Liver (tissue), 10 donors: ENCODE measurements at places on chromosomes 16 and 17. TPM values are rescaled to one million over a fixed set of nuclear protein-coding genes. Genes with fewer than 3 reads are reported as not detected.

The EVI2A gene
- total RNA-seq: 2.1 TPM

DNA sequence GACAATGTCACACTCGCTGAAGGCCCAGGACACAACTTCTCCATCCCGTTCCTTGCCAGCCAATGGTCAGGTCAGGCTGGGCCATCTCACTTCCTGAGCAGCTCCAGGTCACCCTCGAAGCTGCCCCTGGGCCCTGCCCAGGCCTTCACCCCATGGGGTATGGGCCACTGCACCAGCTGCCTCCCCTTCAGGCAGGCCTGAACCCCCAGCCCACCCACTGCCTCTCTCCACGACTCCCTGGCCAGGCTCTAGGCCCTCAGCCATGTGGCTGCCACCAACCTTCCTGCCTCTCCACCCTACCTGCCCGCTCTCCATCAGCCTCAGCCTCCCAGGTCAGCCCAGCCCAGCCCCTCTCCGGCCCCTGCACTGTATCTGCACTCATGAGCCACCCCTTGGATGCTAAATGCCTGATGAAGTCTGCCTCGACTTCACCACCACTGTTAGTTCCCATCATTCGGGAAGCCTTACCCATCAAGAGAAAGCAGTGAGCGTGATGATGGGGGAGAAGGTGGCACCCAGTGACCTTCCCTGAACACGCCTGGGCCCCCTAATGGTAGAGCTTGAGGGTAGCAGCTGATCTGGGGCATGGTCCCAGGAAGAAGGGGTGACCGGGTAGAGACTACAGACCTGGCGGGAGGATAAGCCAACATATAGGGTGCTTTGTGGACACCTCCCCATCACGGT is 30.9 kb upstream of the C16orf95 start:
- no peak for DNase-seq

The TMEM114 gene
- total RNA-seq: not detected

The WSCD1 gene
- total RNA-seq: 3.8 TPM

The GAS2L2 gene
- total RNA-seq: not detected

GRCh38 chr17:58249270-58250133 is 11.1 kb downstream of the LPO start:
- DNase-seq: peak; percentile 78

DNA sequence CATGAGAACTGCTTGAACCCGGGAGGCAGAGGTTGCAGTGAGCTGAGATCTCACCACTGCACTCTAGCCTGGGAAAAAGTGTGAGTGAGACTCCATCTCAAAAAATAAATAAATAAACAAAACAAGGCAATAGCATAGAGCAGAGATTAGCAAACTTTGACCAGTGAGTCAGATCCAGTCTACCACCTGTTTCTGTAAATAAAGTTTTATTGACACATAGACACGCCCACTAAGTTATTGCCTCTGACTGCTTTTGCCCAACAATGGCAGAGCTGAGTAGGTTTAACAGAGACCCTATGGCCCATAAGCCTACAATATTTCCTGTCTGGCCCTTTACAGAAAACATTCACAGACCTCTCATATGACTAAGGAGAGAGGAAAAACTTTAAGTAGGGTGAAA is 44.3 kb downstream of the XYLT1 start:
- no peak for DNase-seq

The IL17C gene
- not detected for total RNA-seq

DNA sequence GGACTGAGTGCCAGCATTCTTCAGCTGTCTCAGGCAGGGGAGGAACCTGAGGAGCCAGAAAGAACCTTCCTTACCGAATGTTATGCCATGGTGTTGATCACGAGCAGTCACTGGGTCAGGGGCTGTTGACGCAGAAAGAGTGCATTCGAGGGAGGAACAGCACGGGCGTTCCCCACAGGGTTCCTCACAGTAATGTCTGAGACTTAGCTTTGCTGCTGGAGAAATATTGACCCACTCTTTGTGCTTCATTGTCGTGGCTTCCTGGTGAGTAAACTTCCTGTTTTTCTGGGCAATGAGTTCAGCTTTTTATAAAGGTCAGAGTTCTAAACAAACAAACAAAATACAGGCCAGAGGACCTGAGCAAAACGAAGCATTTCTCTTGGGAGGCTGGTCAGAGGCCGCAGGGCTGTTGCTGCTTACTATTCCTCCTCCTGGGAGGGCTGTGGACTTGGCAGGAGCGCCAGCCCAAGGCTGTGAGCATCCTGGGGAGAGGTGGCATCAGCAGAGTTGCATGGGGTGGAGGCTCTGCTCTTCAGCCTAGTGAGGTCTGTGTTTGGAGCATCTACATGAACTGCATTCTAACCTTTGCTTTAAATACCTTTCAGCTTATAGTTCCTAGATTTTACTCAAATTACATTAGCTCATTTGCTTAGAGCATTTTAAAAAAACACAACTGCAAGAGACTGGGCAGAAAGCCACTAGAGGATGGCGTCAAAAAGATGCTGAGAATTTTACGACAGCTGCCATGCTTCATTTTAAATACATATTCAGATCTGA is 143.1 kb upstream of the CACNG5 start:
- DNase-seq: no peak

GRCh38 chr16:17084130-17084529 is 386.6 kb downstream of the XYLT1 start:
- DNase-seq: no peak

- no peak for DNase-seq
Observed at GRCh38 chr16:80564394-80564793, 23.6 kb downstream of the DYNLRB2 start.

- no peak for DNase-seq
Observed at GRCh38 chr17:41656249-41657023, 32.1 kb upstream of the KRT17 start.

- DNase-seq: no peak
Observed at GRCh38 chr16:505479-506245, 21.9 kb upstream of the CAPN15 start.

- DNase-seq: no peak
Observed at GRCh38 chr17:52178012-52178411, 19.5 kb upstream of the CA10 start.

DNA sequence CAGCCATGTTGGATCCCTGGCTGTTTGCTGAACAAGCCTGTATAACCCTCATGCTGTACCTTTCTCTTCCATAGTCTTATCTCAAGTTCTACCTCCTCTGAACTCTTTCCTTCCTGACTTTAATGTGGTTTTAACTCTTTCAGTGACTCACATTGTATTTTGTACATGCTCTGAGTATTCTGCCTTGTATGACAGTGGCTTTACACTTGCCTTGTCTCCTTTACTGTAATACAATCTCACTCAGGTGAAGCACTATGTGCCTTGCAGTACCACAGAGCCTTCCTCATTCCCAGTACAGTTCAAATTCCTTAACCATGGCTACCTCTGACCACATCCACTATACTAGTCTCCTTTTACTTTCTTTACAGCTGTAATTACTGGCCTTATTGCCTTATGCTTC is 14.1 kb downstream of the PSMD11 start:
- DNase-seq: no peak

GRCh38 chr16:85674828-85675227 is 13.9 kb downstream of the GINS2 start:
- DNase-seq: no peak

DNA sequence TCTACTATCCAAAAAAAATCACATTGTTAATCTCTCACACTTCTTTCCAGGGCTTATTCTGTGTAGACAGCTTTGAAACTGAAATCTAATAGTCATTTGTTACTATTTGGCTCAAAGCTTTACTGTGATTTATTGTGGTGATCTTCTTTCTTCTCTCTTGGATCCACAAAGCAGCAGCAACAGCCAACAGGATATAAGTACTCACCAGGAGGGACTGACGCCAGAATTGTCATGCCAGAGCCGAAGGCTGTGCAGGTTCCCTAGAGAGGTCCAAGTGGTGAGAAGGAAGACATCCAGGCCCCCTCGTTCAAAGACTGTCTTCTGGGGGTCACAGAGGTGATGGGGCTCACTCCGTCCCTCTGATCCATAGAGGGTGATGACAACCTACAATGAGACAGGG is 33.3 kb downstream of the PKD1L3 start:
- no peak for DNase-seq

GRCh38 chr16:23131436-23131835 is 17.8 kb downstream of the USP31 start:
- DNase-seq: no peak

DNA sequence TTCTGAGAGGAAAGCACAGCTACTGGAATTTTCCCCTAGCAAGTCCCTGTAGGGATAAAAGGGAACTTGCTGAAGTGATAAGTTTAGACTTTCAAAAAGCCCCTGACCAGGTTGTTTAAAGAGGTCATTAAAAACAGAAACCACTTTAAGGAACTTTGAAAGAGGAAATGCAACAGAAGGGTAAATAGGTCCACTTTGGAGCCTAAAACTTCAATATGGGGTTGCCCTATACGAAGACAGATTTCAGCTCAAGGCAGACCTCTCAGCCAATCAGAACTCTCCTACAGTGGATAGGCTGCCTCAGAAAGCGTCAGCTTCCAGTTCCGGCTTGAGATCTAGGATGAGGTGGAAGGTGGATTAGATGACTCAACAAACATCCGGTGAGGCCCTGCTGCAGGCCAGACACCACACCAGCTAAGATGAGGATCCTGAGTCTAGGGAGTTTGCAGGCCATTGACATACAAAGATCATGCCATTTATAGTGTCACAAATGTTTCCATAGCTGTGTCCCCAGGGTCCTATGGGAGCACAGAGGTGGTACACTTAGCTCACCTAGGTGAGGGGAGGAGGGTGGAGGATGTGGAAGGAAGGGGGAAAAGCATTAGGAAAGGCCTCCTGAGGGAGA is 7.9 kb upstream of the MFSD6L start:
- no peak for DNase-seq
